ENCODE measurements at places on chromosomes 12 and 14.

DNA sequence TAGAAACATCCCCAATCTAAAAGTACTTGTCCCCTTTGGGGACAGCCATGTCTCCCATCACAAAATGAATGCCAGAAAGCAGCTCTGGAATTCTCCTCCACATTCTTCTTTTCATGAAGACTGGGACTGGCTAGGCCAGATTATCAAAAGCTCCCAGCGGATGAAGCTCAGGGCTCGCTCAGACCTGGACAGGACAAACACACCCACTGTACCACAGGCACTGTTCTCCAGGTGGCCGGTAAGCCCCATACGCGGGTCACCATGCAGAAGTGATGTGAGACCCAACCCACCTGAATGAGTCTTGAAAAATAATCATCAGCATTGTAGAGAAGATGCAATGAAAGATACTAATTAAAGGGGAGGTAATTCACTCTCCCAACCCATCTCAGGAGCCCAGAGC, 85.1 kb downstream of the GCH1 start:
- DNase-seq = no peak

DNA sequence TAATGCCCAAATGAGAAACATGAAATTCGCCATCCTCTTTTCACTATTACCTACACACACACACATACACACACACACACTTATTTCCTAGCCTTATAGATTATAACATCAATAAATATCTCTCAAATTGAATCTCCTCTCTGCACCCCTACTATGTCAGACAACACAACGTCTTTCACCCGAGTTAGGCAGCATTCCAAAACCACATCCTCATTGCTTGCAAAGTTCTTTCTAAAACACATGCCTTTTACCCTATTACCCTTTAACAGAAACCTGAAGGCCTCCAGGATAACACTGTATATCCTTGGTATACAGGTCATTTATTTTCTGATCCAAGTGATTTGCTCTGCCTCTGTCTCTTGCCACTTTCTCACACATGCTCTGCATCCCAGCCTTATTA, 56.3 kb downstream of the KCNH5 start:
- DNase-seq = no peak

DNA sequence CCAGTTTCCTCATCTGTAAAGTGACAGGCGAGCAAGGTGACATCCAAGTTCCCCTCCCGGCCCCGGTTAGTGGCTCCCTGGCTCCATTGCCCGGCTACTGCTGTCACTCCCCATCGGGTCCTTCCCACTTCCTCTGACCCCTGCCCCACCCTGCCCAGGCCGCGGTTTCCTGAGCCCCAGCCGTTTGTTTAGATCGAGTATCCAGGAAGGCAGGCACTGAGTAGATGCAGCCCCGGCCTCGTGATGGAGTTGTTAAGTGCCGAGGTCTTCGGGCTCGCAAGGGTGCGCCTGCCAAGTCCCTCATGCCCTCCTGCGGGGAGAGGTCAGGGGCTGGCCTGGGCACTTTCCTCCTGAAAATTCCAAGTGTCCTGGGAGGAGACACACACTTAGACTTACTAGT, 55.4 kb downstream of the TEAD4 start:
- no peak for DNase-seq

DNA sequence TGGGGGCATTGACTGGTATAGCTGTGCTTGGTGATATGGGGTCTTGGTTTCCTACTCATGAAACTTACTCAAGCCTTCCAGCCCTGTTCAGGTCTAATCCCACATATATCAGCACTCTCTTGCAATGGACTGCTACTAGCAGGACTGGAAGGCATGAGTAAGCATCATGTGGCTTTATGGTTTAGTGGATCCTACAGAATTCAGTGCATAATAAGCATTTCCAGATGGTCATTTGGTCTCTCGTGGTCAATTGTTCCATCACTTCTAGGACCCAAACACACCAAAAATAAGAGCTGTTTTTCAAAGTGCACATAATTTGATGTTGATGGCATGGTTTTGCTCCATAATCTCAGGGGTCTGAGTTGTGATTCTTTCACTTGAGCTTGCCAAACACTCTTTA, 114.4 kb downstream of the LMNTD1 start:
- DNase-seq = no peak

DNA sequence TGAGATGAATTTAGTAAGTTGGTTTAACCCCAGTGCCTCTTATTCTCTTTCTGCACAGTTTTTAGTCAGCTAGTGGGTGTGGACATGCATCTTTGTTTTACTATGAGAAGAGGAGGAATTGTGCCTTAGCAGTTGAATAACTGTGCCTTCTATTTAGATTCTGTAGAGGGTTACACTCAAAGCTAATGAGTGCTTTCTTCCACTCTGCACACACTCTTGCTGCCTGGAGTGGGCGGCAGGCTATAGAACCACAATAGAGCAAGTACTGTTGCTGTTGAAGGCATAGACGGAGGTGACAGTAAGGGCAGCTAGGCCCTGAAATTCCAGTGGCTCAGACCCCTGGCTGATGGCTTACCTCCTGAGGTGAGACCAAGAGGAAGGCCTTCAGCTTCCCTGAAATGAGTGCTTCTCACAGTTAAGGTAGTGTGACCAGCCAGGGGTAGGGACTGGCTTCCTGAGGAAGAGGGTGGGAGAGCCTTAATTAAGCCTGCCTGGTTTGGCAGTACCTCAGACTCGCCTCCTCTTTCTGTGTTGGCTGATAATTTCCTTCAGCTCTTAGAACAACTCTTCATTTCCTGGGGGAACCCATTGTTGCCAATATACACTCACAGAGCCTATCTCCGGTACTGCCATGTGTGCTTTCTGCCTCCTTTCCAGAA, 24.7 kb downstream of the SUSD6 start:
- DNase-seq = no peak

- no peak for DNase-seq
These were observed 43.0 kb downstream of the PPP4R4 start for GRCh38 chr14:94217116-94217515.

DNA sequence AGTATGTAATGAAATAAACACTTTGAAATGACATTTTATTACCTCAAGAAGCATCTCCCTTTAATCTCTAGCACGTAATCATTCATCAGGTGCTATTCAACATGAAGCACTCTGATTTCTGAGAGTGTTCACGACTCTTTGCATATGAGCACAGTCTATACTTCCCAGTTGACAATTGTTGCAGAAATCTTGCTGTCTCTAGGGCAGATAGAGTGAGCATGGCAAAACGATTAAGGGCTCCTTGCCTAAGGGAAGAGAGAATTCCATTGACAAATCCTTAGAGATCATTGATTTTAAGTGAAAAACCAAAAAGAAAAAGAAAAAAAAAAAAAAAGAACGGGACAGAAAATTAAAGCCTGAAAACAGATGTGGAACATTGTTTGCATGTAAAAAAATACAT, 107.6 kb downstream of the C12orf50 start:
- no peak for DNase-seq

DNA sequence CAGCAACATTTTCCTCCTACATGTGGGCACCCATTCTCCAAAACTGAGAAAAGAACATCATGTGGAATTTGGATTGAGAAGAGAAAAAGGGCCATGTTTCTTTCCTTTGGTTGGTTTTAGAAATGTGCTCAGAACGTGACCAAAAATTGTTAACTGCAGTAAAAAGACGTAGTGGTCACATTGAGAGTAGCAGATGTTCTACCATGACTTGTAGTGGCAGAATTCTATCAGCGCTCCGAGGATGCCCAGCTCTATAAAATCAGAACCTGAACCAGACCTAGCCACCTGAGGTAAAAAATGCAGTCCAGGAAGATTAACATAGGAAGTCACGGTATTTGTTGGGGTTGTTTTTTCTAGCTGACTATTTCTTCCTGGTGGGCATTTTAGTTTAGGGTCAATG, 101.8 kb upstream of the TMEM233 start:
- DNase-seq = no peak

GRCh38 chr12:32588604-32589003, 90.5 kb upstream of the DNM1L start:
- DNase-seq = no peak

GRCh38 chr14:23444314-23444713, 8.9 kb upstream of the MYH7 start:
- no peak for DNase-seq

- no peak for DNase-seq
These were observed 2.3 kb downstream of the WNT10B start for GRCh38 chr12:48969160-48969771.

GRCh38 chr14:93706360-93706955, 81.8 kb downstream of the PRIMA1 start:
- DNase-seq = no peak

DNA sequence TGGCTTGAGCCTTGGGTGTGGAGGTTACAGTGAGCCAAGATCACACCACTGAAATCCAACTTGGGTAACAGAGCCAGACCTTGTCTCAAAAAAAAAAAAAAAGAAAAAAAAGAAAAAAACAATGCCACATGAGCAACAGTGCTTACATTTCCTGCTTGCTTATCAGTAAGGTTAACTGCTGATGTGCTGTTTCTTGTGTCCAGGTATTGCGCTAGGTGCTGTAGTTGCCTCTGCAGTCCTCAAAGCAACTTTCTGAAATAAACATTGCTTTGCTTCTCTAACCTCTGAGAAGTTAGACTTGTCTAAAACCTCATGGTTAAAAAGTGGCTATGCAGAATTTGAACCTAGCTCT, 24.7 kb downstream of the RNF34 start:
- no peak for DNase-seq

- no peak for DNase-seq
These were observed 58.3 kb downstream of the SMOC1 start for GRCh38 chr14:69937367-69938081.

DNA sequence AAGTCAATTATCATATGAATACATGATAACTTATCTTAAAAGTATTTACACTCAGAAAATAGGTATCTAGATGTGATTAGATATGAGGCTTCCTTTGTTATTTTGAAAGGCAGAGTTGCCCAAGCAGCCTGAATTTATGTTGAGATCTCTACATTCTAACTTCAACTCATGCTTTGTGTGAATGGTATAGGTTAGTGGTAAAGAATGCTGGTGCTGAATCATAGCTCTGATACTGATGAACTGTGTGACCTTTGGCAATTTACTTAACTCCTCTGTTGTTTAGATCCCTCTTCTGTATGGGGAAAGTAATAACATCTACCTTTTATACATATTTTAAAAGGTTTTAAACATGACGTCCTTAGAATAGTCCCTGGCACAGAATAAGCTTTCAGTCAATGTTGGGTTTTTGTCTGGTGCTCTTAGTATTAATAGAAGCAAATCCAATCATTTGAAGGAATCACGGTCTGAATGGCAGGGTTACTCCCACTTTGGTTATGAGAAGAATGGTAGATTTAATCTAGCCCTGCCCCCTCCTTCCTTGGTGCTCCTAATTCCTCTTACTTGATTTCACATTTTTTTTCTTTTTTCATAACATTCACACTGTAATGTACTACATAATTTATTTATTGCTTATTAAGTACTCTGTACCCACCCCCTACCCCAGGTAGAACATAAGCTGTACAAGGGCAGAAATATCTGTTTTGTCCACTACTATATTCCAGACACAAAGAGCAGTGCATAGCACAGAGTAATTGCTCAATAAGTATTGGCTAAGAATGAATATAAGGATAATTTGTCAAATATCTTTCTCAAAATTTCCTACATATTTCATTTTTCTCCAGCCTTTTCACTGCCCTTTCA, 203.3 kb upstream of the KRR1 start:
- no peak for DNase-seq

GRCh38 chr14:61197416-61197815, 83.7 kb downstream of the TMEM30B start:
- no peak for DNase-seq

DNA sequence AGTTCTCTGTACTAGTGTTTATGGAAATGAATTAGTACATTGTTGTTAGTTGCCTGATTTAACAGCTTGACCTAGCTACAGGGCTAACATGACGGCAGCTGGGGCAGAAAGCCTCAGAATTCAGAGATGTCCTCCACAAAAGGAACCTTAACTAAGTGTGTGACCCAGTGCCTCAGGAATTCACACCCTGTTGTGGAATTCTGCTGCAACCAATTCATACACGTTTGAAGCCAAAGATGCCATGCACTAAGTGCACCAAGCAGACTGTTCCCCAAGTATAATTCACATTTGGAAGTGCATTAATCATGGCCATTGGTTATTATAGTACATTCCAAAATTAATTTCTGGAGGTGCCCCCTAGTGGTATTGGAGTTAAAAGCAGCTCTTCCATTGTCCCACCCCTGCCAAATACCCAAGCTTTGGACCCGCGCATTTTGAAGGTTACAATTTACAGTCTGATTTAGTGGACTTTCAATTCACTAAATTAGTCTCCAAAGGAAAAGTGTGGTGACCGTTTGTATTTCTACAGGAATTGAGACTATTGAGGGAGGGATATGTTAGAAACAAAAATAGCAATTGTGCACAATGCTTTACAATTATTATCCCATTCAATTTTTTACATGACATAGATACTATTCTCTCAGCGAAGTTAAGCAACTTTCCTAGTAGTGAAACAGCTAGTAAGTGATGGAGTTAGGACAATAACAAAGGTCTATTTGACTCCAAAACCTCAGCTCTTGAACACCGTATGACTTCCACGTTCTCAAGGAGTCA, 85.9 kb downstream of the PAX9 start:
- no peak for DNase-seq

DNA sequence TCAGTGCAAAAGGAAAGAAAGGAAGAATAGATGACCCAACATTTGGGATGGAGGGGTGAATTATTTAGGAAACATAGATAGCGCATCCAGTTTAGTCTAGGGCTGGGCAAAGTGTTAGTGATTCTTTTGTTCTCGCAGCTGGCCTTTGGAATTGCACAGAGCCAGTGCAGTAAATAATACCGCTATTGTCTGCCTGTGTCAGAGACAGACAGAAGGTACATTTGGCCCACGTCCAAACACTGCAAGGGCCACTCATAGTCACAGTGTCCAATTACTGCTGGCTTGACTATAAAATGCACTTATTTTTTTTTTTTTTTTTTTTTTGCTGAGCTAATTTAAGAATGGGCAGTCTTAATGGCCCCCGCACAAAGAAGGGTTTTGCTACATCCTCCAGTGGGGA, 638.6 kb downstream of the BCL11B start:
- DNase-seq = no peak

DNA sequence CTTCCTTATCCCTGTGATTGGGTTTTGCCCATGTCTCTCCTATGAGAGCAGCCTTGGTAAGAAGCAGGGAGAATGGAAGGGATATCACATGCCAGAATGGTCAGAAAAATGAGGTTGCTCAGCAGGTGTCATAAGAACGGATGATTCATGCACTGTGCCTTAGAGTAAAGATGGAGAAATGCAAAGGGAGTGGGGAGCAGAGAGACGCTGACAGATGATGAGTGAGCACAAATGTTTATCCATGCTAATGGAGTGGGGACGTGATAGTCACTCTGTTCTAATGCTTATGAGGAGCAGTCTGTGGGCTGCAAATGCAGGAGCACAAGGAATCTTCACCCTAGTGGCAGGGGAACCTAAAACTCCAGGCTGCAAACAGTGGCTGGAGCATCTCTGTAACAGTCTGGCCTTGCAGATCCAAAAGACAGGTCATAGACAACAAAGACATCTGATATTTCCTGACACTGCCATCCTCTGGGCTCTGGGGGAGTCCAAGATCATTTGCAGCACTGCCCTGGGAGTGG, 243.2 kb downstream of the CACNA1C start:
- no peak for DNase-seq

GRCh38 chr12:124704619-124705018, 137.2 kb upstream of the NCOR2 start:
- DNase-seq = no peak
